KBM-7 (cell line): ENCODE measurements at places on chromosomes 11 and 22.

DNA sequence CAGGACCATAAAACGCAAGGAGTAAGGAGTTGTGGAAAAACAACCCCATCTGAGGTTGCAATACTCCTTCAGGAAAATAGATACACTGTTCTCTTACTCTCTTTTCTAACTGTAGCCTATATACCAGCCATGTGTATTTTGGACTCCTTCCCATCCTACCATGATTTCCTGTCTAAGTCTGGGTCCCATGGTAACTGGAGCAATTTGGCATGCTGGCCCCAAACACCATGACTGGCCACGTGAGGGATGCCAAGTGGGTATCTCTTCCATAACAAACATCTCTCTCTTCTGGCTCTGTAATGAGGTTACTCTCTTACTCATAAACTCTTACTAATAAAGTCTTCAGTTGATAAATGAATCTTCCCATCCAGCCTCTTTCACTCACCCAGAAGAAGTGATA is 26.5 kb downstream of the ABTB2 start:
- no peak for DNase-seq

GRCh38 chr11:78870655-78871054 is 296.0 kb upstream of the NARS2 start:
- DNase-seq: no peak

DNA sequence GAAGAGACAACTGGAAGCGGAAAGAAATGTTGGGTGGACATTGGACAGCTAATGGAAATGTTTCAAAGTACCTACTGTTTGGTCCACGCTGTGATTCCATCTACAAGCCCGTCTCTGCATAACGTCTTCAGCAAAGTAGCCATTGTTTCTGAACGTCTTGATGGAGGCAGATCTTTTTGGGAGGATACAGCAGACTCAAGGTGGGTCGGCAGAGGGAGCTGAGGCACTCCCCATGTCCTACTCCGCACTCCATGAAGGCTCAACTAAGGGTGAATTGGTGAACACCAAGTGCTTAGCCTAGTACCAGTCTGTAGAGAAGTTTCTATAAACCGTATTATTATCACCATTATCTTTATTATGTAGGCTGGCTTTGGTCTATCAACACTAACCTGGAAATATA is 45.8 kb downstream of the PRR5L start:
- DNase-seq: no peak

GRCh38 chr11:17563231-17563646 is 16.2 kb downstream of the OTOG start:
- DNase-seq: peak; percentile 19

DNA sequence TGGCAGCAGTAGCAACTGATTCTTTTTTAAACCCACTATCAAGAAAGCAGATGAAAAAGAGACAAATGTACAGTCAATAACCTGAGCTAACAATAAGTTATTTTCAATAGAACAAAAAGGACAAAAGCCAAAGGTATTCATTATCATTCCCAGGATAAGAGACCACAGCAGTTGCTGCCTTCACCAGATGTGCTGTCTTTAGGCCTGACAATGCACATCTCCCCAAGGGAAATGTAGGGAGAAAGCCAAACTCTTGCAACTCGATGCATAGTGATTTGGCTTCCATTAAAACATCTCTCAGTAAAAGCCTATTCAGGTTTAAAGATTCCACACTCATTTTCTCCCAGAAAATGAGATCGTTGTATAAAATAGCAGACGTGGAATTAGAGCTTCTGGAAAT is 210.7 kb downstream of the METTL15 start:
- no peak for DNase-seq

GRCh38 chr22:21606775-21607174 is 23.0 kb downstream of the YDJC start:
- DNase-seq: no peak

GRCh38 chr22:28411125-28411524 is 268.5 kb downstream of the TTC28 start:
- DNase-seq: no peak
